ENCODE measurements at places on chromosomes 1 and 21.

GRCh38 chr1:31645274-31645568 is 545 bp upstream of the PEF1 start:
- DNase-seq = no peak

DNA sequence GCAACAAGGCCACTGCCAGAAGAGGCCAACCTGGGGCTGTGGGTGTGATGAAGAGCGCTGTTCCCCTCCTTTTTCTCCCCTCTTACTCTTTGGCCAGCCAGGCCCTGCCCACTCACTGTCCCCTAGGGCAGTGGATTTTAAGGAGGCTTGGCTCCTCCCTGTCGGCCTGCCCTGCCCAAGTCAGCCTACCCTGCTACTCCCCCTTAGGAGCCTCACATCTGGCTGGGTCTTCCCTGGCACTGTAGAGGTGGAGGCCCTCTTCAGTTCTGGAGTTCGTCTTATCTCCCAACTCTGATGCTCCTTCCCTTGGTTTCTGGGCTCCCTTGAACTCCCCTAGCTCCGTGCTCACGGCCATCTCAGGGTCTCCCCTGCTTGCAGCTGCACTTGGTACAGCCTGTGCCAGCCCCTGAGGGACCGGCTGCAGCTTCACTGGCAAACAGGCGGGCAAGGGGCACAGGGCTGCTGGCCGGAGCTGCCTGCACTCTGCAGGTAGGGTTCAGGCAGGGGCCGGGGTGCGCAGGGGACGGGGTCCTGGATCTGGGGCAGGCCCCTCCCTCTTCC is 4.0 kb downstream of the AMPD2 start:
- DNase-seq = peak; percentile 24

DNA sequence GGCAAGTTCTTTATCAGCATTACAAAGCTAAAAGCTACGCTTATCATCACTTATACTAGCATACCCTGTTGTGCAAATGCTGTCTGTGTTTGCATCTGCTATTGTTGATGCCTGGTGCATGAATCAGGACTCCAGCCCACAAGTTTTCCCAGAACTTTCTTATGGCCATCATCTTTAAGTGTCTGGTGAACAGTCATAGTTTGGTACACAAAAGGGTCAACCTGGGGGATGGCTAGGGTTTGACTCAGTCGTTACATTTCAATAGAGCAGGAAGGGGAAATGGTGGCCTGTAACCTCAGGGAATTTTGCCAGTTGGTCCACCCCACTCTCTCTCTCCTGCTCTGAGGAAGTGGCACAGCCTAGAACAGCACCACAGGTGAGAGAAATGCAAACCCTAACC is 35.4 kb downstream of the SELL start:
- no peak for DNase-seq

DNA sequence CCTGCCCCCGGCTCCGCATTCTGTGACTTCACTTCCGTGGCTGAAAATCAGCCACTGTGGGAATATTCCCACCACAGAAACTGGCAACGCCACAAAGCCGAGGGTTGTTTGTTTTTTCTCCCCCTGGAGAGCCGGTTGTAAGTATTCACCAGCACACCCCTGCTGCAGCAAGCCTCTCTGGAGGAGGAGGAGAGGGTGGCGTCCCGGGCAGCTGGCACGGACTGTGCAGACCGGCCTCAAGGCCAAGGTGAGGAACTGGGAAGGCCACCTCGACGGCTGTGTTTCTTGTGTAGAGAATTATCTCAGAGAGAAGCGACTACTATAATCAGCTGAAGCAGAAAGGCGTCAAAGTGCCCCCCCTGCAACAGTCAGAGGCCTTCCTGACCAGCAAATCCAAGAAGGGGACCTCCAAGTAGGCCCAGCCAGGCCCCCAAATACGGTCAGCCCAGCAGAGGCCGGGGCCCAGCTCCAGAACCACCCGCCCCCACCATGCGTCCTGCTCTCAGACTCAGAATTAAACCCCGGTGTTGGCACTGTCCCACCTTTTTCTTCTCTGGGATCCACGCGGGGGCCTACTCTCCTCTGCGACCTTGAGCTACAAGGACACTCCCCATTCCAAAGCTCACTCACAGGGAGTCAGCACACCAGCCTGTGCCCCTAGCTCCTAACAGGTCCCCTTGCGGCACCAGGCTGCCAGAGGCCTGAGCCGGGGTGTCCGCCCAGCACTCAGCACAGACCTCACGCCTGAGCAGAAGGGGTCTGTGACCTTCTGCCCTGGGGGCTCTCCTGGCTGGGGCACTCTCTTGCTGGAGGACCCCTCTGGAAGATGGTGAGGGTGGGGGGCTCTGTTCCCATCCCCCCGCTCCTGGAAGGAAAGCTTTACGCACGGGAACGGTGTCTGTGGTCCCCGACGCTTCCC is 1.2 kb upstream of the SMIM1 start:
- no peak for DNase-seq

- no peak for DNase-seq
Measured at GRCh38 chr1:59927213-59927612, 640 bp upstream of the CYP2J2 start.

GRCh38 chr1:206012086-206012859 is 9.1 kb upstream of the RAB7B start:
- peak; percentile 70 for DNase-seq

DNA sequence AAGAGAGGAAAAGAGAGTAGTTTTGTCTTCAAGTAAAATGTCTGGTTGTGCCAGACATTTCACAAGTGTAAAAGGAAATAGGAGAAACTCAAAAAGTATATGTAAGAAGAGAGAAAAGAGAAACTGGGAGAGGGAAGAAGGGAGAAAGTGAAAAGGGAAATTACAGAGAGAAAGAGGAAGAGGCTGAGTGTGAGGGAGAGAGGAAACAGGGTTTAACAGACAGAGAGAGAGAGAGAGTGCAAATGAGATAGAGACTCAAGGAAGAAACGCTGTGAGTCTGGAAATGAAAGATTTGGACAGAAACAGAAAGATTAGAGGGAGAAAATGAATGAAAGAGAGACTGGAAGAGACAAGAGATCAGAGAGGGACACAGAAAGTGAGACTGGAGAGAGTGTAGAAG is 806.2 kb downstream of the PLA2G4A start:
- no peak for DNase-seq

GRCh38 chr1:79323239-79324025 is 316.9 kb upstream of the ADGRL4 start:
- DNase-seq = no peak

DNA sequence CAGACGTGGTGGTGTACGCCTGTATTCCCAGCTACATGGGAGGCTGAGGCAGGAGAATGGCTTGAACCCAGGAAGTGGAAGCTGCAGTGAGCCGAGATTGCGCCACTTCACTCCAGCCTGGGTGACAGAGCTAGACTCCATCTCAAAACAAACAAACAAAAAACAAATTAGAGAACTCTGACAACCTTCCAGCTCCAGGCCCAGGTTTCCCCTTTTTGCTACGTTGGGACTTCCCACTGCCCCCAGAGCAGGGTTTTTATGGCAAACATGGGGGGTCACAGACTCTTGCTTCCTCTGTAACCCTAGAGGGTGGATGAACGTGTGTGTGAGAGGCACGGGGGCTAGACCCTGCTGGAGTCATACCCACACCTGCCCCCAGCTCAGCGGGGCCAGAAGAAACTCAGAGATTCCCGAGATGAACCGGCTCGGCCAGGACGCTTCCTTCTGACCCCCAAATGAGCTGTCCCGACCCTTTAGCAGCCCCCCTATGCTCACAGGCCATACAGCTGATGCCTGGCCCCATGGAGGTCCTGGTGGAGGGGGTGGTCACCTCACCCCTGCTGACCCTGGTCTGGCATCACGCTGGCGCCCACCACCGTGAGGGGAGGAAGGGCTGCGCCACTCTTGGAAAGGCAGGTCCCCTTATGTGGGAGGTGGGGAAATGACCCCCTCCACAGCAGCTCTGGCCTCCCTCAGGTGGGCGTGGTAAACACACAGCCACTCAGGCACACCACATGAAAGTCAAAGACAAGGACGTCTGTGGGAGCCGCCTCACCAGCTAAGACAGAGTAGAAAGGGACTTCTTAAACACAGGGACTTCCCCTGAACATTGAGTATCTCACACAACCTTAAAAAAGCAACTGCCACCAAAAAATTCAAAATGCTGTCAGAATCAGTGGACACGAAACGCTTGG is 7.1 kb downstream of the GPR157 start:
- DNase-seq = peak; percentile 78

DNA sequence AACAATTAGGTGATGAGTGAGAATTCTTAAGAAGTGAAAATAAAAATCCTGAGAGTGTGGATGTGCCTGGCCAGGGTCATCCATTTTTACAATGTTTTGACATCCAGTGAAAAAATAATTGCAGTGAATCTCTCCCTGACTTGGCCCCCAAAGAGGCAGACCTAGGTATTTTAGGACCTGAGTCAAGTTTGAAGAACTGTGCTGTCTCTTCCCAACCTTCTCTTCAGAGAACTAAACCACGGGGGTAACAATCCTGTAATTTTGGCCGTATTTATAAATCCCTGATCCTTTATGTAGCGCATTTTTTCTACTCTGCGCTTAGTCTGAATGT is 43.3 kb upstream of the PPP2R5A start:
- no peak for DNase-seq

GRCh38 chr1:66288048-66288447 is 245.9 kb upstream of the SGIP1 start:
- DNase-seq = no peak

- no peak for DNase-seq
Measured at GRCh38 chr21:24658926-24659325, 948.4 kb downstream of the MRPL39 start.

DNA sequence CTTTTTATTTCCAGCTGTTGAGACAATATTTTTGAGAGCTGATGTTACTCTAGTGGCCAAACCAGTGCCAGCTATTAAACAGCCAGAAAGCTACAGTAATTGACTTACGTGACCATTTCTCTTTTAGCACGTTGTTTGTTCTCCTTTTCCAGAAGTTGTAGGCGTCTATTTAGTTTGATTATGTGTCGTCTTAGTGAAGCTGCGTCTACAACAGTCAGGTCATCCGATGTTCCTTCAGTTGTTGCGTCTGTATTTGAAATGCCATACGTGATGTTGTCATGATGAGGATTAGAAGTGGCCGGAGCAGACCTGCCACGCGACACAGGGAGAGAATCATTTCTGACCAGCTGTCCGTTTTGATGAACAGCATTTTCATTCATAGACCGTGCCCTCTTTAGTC is 38.2 kb downstream of the TMEM51 start:
- no peak for DNase-seq

DNA sequence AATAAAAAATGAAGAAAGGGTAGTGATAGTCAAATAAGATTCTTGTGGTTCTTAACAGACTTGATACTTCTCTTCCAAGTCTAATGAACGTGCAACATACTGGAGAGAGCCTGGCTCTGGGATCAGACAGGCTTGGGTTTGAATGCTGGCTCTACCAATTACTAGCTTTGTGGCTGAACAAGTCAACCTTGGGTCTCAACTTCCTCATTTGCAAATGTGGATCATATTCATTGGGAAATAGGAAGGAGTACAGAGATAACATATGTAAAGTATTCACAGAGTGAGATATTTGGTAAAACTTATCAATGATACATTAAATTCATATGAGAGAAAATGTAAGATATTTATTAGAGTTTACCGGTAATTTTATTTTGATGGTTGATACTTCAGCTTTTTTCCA is 2.0 kb downstream of the EDEM3 start:
- no peak for DNase-seq

DNA sequence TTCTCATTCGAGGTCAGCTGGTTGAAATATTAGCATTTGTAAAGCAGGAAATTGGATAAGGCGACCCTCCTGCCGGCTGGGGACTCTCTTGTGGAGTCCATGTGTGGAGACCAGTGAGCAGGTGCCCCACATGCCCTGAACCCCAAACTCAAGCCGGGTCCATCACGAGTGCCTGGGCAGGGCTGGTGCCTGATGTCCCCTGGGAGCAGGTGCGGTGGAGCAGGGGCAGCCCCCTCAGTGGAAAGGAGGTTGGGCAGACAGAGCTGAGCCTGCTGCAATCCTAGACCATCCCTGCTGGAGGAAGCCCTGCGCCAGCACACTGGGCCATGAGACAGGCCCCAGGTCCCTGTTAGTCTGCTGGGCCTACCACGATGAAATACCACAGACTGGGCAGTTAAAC is 395.6 kb downstream of the NPHP4 start:
- DNase-seq = no peak

- no peak for DNase-seq
Measured at GRCh38 chr21:42621166-42621818, 32.1 kb upstream of the PDE9A start.

GRCh38 chr21:27825035-27825434 is 858.1 kb upstream of the ADAMTS5 start:
- DNase-seq = no peak

DNA sequence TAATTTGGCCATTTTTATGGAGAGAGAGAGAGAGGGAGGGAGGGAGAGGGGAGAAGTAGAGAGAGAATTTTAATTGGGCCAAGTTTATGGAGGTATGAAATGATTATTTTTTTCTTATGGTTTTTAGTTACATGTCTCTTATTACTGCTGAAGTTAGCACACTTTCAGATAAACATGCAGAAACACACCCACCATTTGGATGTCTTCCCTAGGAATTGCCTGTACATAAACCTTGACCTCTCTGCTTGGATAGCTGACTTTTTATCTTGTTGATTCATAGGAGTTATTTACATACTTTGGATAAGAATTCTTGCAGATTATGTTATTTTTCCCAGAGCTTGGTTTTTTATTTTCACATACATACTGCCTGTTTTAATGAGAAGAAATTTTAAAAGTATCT is 310.2 kb upstream of the ADAMTS5 start:
- DNase-seq = no peak

DNA sequence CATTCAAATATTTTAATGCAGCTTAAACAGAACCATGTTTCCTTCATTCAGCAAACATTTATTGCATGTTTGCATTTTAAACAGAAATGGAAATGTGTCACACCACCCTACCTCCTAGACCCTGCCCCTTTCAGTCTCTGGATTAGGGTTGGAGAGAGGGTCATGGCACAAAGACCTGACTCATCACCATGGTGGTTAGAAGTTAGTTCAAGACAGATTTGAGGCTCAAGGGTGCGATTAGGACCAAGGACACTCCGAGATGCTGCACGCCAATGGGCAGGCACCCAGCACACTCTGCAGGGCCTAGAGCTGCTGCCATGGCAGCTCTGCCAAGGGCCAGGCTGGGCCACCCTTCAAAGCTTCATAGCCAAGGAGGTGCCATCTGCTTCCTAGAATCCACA is 86.9 kb downstream of the NAV1 start:
- no peak for DNase-seq

GRCh38 chr1:182990413-182991144 is 32.6 kb upstream of the LAMC1 start:
- DNase-seq = no peak

GRCh38 chr1:207321790-207322645 is 540 bp downstream of the CD55 start:
- DNase-seq = no peak

GRCh38 chr1:225228871-225229303 is 199.0 kb downstream of the LBR start:
- no peak for DNase-seq

GRCh38 chr21:34343838-34344381 is 19.9 kb upstream of the KCNE2 start:
- DNase-seq = no peak
